Central memory CD8-positive, alpha-beta T cell (primary cell): ENCODE measurements at places on chromosomes 13 and 19.

DNA sequence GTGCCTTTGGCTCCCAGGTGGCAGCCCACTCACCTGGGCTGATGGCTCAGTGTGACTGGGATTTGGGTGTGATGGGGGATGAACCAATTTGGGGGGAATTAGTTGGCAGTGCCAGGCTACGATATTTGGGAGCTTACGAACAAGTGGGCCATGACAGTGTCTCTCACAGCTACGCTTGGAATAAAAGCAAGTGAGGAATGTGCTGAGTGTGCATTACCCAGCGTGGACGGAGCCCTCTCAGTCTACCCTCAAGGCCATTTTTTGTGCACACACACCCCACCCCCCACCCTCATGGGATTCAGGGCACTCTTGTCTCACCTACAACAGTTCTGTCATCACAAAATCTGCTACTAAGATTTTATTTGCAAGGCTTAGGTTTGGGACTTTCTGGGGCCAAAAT, 329.1 kb downstream of the NDFIP2 start:
- DNase-seq, result no peak
- H3K4me1 ChIP-seq, result no peaks in the 10 kb centered on the region
- H3K27me3 ChIP-seq, result no peaks in the 10 kb centered on the region
- H3K4me3 ChIP-seq, result no peak overlapping the region
- H3K27ac ChIP-seq, result no peak overlapping the region
- H3K36me3 ChIP-seq, result no peaks in the 10 kb centered on the region

DNA sequence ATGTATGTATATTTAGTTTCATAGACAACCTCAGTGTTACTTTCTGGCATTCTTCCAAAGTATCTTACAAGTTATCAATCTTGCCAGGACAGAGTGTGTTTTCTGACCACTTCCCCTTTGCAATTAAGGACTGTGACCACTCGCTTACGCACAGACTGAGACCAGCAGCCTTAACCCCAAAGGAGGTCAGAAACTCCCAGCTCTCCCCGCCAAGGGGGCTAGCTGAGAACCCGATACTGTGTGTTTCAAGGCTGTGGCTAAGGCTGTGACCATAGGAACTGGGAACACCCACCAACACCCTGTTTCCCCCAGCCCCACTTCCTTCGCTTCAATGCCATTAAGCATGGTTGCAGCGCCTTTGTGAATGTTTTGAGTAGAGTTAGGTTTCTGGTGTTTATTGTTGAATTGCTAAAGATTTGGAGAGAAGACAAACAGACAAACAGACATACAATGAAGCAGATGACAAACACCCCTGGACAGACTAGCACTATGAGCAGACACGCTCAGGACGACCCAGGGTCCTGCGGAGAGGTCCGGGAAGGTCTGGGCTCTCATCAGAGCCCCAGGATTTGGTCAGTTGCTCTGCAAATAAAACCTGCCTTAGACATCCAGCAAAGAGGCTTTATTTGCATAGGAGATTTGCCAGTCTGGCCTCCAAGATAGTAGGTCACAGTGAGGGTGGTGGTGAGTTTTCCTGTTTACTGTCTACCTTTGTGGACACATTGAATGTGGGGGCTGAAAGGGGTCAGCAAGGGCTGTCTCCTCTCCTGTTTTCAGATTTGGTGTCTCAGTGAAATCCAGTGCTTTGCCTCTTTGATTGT, 25.0 kb upstream of the TNFSF11 start:
- no peaks in the 10 kb centered on the region for H3K4me1 ChIP-seq
- DNase-seq, result no peak
- H3K27me3 ChIP-seq, result peaks cover 18% of the 10 kb centered on the region

DNA sequence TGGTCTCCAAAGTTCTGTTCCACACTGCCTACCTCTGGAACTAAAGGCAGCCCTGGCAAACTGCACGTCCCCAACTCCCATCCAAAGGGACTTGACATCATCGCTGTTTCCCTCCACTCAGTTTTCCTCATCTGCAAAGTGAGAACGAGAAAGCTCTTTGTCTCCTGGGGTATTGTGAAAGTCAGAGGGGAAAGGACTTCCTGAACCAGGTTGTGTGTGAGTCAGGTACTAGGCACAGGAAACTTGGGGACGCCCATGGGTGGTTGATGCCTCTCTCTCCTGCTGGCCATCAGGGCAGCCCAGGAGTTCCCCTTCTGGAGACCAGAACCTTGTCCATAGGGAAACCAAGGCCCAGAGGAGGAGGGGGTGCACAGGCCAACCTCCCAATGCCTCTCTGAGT, 4.7 kb downstream of the CRLF1 start:
- peaks cover 3% of the 10 kb centered on the region for H3K36me3 ChIP-seq
- H3K4me1 ChIP-seq, result peaks cover 12% of the 10 kb centered on the region
- H3K27ac ChIP-seq, result no peak overlapping the region
- DNase-seq, result no peak
- peaks cover 41% of the 10 kb centered on the region for H3K27me3 ChIP-seq

GRCh38 chr19:54151362-54152035, 8.0 kb downstream of the LENG1 start:
- no peaks in the 10 kb centered on the region for H3K27me3 ChIP-seq
- no peak for DNase-seq
- H3K4me3 ChIP-seq, result no peak overlapping the region
- H3K27ac ChIP-seq, result no peak overlapping the region
- H3K4me1 ChIP-seq, result peaks cover 29% of the 10 kb centered on the region
- H3K36me3 ChIP-seq, result peaks cover 51% of the 10 kb centered on the region

- H3K36me3 ChIP-seq, result peaks cover 1% of the 10 kb centered on the region
- no peak for DNase-seq
- no peak overlapping the region for H3K27ac ChIP-seq
Measured at GRCh38 chr13:44169018-44169911, 204.4 kb upstream of the SERP2 start.

DNA sequence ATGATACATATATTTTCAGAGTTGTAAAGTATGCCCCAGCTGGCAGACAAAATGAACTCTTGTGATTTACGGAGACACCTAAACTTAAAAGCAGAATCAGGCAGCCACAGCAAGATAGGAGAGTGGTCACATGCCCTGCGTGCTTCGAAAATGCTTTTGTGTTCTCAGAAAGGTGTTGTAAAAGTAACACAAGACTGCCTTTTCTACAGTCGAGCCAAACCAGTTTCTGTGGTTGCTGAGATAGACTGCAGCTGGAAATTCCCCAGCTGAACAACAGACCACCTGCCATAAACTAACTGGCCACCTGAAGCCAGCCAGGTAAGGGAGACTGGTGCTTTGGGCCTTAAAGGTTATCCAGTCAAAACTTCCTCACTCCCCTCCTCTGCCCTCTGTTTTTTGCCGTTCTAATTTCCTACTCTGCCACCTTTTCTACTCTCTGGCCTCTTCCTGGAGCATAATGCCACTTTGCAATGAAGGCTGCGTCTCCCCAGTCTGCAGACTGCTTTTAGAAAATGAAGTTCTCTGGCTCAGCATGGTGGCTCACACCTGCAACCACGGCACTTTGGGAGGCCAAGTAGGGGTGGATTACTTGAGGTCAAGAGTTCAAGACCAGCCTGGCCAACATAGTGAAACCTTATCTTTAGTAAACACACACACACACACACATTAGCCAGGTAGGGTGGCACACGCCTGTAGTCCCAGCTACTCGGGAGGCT, 381.2 kb upstream of the SLITRK1 start:
- no peaks in the 10 kb centered on the region for H3K36me3 ChIP-seq
- no peak overlapping the region for H3K4me3 ChIP-seq
- H3K4me1 ChIP-seq, result no peaks in the 10 kb centered on the region
- no peaks in the 10 kb centered on the region for H3K27me3 ChIP-seq

GRCh38 chr19:5696196-5697021, 6.3 kb downstream of the RPL36 start:
- no peak overlapping the region for H3K4me3 ChIP-seq
- DNase-seq, result no peak
- H3K27me3 ChIP-seq, result no peaks in the 10 kb centered on the region
- H3K36me3 ChIP-seq, result peaks cover 68% of the 10 kb centered on the region
- H3K27ac ChIP-seq, result peak overlapping the region; percentile 61

GRCh38 chr19:51296336-51297093, 14.9 kb upstream of the IGLON5 start:
- H3K4me1 ChIP-seq, result peaks cover 5% of the 10 kb centered on the region
- H3K27ac ChIP-seq, result no peak overlapping the region
- H3K36me3 ChIP-seq, result no peaks in the 10 kb centered on the region
- no peak overlapping the region for H3K4me3 ChIP-seq

- no peak overlapping the region for H3K4me3 ChIP-seq
- peaks cover 59% of the 10 kb centered on the region for H3K27me3 ChIP-seq
- H3K27ac ChIP-seq, result no peak overlapping the region
- H3K36me3 ChIP-seq, result no peaks in the 10 kb centered on the region
- DNase-seq, result no peak
Measured at GRCh38 chr19:42028304-42029216, 34.5 kb upstream of the ATP1A3 start.

DNA sequence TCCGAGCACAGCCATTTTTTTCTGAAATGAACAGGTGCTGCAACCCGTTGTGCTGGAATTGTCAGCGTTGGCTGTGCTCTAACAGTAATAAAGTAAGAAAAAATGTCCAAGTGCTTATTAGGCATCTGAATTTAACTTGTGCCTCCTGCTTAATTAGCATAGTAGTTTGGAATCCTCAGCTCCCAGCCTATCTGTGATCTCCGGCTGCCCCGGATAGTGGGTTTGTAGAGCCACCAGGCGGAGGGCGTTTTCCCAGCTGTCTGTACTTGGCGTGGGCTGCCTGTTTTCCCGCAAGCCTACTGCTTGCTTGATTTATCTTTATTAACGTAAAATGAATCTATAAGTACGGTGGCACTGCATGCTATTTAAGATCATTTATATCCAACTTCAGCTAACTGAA, 137.9 kb downstream of the MTUS2 start:
- no peaks in the 10 kb centered on the region for H3K36me3 ChIP-seq
- no peaks in the 10 kb centered on the region for H3K27me3 ChIP-seq
- H3K4me1 ChIP-seq, result no peaks in the 10 kb centered on the region

GRCh38 chr13:30241532-30241931, 65.8 kb downstream of the KATNAL1 start:
- H3K27me3 ChIP-seq, result no peaks in the 10 kb centered on the region
- H3K4me3 ChIP-seq, result no peak overlapping the region
- H3K27ac ChIP-seq, result no peak overlapping the region
- H3K36me3 ChIP-seq, result no peaks in the 10 kb centered on the region
- no peak for DNase-seq

DNA sequence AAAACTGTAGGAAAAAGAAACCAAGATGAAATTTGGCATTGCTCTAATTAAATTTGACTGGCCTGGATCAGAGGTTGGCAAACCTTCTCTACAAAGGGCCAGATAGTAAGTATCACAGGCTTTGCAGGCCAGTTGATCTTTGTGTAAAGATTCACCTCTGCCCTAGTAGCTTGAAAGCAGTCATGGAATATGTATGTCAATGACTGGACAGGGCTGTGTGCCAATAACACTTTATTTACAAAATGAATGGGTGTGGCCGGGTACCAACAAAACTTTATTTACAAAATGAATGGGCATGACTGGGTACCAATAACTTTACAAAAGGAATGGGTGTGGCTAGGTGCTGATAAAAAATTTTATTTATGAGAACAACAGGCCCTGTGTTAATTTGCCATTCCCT, 20.0 kb downstream of the SIN3B start:
- H3K36me3 ChIP-seq, result peaks cover 33% of the 10 kb centered on the region
- H3K27ac ChIP-seq, result no peak overlapping the region
- no peak for DNase-seq
- H3K4me3 ChIP-seq, result no peak overlapping the region
- no peaks in the 10 kb centered on the region for H3K27me3 ChIP-seq

DNA sequence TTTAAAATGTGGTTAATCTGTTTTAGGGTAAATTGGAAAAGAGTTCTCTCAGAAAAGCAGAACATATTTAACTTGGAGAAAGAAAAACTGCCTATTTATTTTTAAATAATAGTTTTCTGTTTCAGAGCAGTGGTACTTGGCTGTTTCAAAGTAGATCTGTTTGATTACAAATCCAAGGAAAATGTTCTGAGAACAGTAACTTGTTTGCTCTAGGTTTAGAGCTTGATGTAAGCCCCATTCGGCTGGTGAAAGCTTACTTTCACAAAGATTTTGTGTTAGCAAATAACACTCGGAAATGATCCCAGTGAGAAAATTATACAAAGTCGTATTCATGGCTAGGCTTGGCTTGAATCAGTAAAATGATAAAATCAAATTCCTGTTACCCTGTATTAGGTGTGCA, 395.8 kb upstream of the GPC6 start:
- H3K4me1 ChIP-seq, result no peaks in the 10 kb centered on the region
- no peak for DNase-seq
- no peak overlapping the region for H3K4me3 ChIP-seq
- no peak overlapping the region for H3K27ac ChIP-seq
- no peaks in the 10 kb centered on the region for H3K36me3 ChIP-seq
- no peaks in the 10 kb centered on the region for H3K27me3 ChIP-seq

DNA sequence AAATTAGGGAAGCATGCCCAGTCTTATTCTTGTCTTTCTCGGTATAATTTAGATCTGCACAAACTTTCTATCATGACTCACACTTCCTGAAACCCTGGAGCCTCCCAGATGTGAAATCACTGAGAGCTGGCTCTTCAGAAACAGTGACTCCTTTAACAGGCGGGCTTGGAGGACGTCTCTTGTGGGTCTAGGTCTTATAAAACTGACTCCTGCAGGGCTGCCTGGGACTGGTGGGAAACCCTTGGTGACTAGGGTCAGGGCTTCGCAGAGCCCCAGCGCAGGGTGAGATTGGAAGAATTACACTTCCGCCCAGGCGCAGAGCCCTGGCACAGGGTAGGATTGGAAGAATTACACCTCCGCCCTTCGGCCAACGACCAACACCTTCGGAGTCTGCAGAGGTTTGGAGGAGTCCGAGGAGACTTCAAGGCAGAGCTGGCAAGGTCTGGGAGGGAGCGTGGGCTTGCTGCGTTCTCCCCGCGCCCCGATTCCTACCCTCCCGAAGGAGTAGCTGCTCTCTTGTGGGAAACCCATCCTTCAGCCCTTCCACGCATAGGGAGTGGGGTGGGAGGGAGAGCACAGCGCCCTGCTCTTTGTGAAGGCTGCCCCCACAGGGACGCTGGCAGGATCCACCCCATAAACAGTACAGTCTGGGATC, 43.4 kb upstream of the MAP3K10 start:
- H3K27ac ChIP-seq, result peak overlapping the region; percentile 68
- no peaks in the 10 kb centered on the region for H3K27me3 ChIP-seq
- H3K36me3 ChIP-seq, result no peaks in the 10 kb centered on the region
- DNase-seq, result no peak
- peaks cover 45% of the 10 kb centered on the region for H3K4me1 ChIP-seq
